ENCODE measurements at places on chromosomes 6 and 20.

DNA sequence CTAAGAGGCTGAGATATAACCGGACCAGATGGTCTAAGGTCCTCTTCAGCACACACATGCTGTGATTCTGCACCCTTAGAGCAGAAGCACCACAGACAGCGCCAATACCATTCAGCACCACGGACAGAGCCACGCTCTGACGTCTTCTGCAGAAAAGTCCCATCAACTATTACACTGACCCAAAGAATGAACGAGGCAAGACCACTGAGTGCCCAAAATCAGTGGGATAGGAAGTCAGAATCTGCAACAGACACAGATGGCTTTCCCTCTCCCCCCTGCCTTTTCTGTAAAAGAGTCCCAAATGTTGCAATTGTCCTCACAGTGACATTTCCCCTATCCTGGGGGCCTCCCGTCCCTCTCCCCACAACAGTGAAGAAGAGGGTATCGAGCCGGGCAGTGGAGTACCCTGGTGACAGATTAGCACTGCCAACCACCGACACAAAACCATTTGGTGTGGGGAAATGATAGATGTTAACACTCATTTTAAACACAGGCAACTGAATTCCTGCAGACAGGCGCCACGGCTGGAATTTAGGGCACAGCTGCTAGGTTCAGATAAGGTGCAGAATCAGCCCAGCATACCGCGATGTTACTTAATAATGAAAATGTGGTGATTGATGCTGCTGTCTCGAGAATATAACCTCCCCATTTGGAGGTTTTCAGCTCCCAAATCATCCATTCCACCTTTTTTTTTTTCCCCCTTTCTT, 66.6 kb upstream of the CTNNBL1 start:
- peak; percentile 10 for DNase-seq

DNA sequence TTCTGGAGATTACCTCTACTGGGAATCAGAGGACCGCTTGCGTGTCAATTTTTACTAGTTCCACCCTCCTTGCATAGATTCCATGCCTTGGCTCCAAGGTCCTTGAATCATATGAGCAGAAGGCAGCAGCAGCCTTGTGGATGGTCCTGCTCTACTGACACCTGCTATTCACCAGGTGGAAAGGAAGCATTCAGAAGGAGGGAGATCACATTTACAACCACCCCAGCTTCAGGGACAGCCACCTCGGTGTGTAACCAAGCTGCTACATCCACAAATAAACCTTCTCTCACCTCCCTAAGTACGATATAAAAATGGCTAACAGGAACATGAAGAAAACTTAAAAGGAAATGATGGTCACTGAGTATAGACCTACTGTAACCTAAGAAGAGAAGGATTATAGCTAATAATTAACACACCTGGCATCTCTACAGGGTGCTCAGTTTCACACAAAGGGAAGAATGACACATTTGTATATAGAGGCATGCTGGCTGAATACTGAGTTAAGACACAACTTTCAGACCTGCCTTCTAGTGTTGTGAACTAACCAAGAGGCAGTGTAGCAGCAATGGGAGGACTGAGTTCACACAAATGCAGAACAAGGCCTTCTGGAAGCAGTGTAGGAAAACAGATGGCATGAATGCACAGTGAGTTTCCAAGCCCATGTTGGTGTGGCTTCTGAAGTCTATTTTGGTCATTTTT, 46.3 kb upstream of the SRPK1 start:
- DNase-seq: no peak

DNA sequence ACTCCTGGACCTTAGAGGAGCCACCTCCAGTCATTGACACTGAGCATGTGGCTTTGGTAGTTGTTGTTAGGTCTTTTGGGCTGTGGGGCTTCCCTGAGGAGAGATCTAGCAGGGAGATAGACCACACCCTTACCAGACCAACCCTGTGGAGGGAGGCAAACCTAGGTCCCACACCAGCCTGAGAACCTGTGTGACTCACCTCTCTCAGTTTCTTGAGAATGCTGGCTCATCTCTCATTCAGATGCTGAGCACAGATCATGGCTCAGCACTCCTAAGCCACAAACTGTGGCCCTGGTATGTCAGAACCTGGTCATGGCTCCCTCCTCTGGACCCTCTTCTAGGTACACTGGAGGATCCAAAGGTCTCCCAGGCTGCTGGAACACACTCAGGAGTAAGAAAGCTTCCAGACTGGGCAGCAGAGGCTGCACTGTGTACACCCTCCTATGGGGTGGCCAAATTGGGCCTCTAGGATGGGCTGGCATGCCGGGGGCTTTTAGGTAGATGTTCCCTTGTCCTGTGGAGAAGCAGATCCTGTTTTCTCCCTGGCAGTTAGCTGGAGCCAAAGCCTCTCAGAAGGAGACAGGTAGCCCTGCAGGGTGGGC, 1294.5 kb downstream of the KHDRBS2 start:
- DNase-seq: no peak

- DNase-seq: no peak
Observed at GRCh38 chr6:54255886-54256285, 52.4 kb upstream of the TINAG start.

DNA sequence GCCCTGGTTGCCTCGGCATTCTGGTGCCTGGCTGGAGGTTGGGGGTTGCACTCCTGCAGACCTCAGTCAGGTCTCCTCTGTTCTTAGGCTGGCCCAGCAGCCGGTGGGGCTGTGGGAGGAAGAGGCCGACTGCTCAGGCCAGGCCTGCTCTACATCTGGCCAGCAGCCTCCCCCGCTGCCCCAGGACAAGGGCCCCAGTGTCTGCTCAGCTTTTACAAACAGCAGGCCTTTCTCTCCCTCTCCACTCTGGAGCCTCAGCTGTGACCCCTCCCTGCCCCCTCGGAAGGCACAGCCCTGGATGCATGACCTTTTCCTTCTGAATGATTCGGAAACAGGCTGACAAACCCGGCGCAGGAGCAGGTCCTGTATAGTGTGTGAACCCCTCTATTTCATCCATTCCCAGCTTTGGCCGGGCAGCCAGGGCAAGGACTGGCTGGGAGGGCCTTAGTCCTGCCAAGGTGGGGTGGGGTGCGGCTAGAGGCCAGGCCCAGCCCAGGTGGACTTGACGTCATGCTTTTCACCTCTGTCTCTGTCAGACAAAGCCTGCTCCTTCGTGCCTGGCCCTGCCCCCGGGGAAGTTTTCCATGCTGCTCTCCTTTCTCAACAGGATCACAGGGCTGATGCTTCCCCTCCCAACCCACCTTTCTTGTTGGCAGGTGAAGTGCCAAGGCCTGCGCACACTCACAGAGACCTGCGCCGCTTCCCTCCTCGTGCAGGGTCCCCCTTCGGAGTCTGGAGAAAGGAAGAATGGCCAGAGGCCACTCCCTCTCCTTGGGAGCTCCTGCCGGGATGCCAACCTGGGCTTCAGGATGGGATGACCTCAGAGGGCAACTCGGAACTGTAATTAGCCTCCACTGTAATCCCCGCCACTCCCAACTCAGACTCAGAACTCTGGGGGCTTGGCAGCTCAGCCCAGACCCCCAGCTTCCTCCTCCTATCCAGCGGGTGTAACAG, 10.1 kb upstream of the ITPR3 start:
- DNase-seq: no peak

- no peak for DNase-seq
Observed at GRCh38 chr20:58131151-58131550, 97.3 kb downstream of the ANKRD60 start.

- no peak for DNase-seq
Observed at GRCh38 chr20:37498066-37498665, 22.9 kb upstream of the NNAT start.

- DNase-seq: no peak
Observed at GRCh38 chr6:135537741-135538301, 40.3 kb upstream of the AHI1 start.

- DNase-seq: no peak
Observed at GRCh38 chr6:1312203-1312472, 240 bp downstream of the FOXQ1 start.

DNA sequence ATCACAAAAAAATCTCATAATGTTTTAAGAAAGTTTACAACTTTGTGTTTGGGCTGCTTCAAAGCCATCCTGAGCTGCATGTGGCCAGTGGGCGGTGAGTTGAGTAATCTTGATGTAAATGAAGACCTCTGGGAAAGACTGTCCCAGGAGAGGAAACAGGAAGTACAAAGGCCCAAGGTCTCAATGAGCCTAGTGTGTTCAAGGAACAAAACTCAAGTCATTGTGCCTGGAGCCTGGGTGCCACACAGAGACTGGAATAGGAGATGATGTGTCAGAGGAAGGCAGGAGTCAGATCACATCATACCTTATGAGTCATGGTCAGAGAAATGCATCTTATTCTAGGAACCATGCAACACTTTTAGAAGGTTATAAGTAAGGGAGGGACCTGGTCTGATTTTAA, 51.5 kb downstream of the COL19A1 start:
- no peak for DNase-seq

GRCh38 chr6:12977806-12978205, 261.2 kb downstream of the PHACTR1 start:
- no peak for DNase-seq

DNA sequence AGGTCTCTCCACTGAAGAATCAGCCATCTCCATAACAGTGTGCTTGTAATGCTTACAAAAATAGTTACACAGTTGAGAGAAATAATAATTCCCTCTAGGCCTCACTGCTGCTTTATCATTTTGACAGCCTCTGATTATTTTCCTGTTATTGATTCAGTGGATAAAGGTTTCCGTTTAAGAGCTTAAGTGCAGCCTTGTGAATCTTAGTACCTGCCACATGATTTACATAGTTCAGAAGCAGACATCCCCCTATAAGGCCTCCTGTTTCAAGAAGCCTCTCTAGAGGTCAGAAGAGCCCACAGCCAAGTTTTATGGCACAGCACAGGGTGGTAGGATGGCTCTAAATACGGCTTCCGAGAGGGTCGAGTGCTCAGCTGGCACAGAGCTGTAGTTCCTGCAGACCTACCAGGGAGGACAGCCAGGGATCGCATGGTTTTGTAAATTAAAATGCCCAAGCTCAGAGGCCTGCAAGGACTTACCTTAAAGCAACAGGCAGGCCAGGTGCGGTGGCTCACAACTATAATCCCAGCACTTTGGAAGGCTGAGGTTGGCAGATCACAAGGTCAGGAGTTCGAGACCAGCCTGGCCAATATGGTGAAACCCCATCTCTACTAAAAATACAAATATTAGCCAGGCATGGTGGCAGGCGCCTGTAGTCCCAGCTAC, 17.6 kb upstream of the PYGB start:
- peak; percentile 21 for DNase-seq

GRCh38 chr6:63643862-63644261, 8.3 kb downstream of the PHF3 start:
- DNase-seq: no peak

DNA sequence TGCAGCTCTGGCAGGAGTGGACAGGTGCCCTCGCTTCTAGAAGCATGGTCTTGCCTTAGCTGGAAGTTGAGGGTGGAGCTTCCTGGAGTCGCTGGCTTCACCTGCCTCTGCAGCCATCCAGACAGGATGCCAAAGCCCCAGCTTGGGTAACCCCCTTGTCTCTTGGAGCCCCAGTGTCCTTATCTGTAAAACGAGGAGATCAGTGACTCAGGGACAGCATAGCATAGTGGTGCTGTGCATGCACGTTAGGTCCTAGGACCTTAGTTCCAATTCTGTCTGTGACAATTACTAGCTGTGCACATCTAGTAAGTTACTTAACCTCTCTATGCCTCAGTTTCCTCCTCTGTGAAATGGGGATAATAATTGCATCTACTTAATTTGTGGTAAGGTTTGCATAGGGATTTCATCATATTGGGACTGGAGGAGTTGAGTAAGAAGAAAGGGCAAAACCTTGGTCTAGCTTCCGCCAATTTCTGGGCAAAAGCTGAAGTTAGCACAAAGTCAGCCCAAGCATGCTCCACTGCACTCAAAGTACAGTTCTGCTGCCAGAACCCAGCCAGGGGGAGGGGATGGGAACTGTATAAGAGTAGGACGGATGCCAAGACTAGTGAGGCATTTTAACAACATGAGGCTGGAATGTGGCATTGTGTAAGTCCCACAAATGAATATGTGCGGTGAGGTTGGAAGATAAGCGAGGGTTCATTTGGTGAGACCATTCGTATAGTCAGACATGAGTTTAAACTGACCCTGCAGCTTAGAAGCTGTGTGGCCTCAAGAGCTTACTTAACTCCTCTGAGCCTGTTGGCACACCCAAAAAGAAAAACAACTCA, 24.5 kb downstream of the TOX2 start:
- no peak for DNase-seq

- no peak for DNase-seq
Observed at GRCh38 chr6:150252714-150253444, 110.0 kb downstream of the PPP1R14C start.

- DNase-seq: no peak
Observed at GRCh38 chr6:164827537-164827936, 481.9 kb downstream of the C6orf118 start.

DNA sequence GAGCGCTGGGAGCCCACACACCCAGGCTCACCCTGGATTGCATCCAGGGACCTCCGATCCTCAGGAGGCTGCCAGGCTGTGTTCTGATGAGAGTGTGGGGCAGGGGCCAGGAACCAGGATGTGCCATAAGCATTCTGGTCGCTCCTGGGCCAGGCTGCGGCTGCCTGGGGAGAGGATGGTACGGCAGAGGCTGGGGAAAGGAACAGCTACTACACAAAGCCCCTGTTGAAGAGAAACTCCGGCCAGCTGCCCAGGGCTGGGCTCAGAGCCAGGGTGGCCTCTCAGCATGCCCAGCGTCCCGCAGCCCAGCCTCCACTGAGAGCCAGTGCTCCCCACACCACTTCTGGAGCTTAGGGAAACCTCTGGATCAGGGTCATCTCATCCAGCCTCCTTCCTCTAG, 21.7 kb upstream of the OCSTAMP start:
- no peak for DNase-seq

DNA sequence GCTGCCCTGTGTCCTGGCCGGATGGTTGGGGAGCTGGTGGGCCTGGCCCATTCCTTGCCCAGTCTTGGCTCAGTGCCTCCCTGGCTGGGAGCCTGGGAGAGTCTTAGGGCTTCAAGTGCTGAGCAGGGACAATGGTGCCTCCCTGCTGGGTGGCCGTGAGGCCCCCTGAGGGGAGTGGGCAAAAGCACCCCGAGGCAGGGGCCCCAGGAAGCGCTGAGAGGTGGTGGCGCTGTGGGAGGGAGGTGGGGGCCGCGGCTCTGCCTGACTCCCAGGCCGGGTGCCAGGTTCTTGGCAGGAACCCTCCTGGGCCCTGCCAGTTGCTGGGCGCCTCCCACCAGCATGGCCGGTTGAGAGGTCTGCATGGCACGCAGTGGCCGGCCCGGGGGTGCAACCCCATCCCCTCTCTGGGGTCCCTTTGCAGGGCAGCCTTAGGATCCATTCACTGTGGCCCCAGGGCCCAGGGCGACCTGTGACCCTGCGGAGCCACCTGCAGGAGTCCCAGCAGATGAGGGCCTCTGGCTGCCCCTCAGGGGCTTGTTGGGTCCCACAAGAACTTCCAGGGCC, 9.2 kb upstream of the RPS21 start:
- DNase-seq: no peak

DNA sequence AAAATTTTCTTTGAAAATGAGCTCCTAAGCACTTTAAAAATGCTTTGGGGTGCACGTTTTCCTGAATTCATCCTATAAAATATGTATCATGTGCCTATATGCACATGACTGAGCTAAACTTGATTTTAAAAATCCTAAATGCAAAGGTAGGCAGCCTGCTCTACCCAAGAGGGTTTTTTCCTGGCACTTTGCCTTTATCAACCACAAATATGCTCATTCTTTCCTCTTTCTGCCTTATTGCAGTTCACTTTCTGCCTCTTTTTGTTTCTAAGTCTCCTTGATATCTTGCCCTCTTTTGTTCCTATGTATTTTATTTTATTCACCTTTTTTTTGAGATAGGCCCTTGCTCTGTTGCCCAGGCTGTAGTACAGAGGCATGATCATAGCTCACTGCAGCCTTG, 229.3 kb downstream of the GRM1 start:
- no peak for DNase-seq
